HAP-1 (cell line): ENCODE measurements at places on chromosomes 2 and 18.

GRCh38 chr2:170895023-170895757, 33.9 kb upstream of the GORASP2 start:
- DNase-seq: no peak

DNA sequence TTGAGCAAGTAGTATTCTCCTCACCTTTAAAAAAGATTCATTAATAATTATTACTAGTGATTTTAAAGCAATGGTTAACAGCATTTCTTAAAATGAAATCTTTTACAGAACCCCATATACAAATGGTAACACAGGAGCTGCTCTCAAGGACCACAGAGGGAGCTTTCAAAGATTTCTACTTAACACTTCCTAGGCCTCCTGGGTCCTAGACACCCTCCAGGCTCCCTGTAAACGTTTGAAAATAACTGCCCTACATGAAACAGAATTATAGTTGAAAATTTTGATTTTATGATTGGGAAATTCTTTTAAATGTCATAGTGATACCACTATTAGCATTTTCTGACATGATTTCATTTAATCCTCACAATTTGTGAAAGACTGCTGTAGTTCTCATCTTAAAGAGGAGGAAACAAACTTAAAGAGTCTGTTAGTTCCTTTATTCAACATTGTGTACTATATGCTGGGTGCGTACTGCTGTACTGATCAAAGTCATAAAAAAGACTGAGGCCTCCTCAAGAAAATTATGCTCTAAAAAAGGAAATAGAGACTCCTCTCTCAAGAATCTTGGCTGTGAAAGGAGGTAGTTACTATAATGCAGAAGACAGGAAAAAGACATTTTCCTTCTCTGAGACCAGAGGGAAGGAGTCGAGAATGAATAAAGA, 10.6 kb downstream of the CUL3 start:
- DNase-seq: no peak

GRCh38 chr18:75818383-75818782, 390.9 kb upstream of the SMIM21 start:
- no peak for DNase-seq

DNA sequence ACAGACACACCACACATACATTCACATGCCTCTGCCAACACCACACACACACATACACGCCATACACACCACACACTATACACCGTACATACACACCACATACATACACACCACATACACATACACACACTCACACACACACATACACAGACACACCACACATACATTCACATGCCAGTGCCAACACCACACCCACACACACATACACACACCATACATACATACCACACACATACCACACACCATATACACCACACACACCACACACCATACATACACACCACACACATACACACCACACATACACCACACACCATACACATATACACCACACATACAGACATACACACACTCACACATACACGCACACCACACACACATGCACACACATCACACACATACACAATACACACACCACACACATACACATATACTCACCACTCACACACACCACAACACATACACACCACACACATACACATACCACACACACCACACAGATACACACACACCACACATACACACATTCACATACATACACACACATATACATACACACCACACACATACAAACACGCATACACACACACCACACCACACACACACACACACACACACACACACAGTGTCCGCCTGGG, 37.2 kb downstream of the MCFD2 start:
- DNase-seq: no peak

GRCh38 chr18:35470435-35470834, 27.3 kb downstream of the INO80C start:
- DNase-seq: no peak

DNA sequence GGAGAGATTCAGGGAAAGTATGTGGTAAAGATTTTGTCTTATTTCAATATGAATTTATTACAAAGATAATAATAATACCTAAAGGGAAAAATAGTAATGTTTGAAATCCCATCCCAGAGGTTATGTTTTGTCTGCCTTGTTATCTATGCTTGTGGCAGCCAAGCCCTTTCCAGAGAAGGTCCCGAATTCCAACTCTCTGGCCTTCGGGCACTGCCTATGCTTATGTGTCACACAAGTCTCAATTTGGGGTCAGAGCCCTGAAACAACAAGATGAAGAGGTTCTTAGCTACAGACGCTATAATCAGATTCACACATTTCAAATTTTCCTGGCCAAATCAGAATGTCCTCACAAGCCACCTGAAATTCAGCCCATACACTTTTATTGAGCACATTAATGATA, 59.9 kb downstream of the DNER start:
- DNase-seq: no peak

DNA sequence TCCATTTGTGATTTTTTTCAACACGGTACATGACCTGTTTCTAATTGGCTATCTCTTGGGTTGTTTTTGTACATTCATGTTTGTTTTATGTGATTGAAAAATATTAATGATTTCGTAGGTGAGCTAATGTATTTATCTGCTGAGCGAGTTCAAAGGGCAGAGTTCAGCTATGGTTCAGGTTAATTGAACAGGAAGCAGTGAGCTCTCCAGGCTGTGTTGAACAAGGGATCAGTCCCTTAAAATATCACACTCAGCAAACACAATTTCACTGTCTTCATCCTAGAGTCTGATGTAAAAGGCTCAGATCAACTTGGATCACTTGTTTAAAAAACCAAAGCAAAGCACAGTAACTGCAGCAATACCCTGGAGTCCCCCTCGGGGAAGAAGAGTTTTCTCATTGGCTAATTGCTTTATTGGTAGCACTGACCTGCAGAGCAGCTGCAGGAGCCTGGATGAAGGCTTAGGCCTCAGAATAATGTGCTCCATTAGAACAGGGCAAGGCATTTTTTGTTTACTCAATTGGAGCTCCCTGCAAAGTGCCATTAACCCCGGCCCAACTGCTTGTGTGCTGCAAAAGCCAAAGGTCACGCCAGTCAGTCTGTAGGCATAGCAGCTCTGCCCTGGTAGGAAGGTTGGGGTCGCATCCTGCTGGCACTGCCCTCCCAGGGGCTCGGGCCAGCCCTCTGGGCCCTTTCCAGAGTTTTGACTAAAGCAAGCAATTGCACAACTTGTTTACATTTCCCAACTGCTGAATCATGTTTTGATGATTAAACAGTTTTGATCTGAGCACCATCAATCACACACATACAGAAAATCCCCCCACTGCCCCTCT, 10.5 kb downstream of the ONECUT2 start:
- no peak for DNase-seq

DNA sequence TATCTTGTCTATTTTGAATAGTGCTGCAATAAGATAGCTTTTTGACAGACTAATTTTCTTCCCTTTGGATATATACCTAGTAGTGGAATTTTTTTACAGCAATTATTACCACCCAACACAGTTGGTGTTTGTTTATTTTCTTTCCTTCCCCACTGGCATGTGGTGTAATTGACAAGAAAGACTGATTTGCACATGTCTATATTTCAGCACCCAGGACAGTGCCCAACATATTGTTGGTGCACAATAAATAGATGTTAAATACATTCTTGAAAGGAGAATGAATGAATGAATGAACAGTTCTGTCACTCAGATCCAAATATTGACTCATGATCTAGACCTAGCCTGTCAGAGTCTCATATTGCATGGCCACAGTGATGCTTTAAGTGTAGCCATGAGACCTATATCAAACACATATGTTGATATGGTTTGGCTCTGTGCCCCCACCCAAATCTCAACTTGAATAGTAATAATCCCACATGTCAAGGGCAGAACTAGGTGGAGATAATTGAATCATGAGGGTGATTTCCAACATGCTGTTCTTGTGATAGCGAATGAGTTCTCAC, 538.2 kb downstream of the NYAP2 start:
- no peak for DNase-seq

DNA sequence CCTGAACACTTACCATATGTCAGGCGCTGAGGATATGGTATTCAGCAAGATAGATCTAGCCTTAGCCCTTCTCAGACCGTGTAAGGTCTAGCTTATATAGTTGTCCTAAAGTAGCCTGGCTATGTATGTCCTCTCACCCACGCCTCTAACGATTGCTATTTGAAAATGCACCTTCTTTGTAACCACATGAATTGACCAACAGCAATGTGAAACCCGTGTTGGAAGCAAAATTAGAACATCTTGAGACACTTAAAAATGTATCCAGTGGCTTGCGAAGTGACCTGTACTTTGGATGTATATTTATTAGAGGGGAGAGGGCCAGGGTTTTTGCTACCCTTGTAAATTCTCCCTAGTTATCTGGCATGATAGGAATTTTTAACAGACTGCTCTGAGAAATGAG, 860.0 kb upstream of the ZEB2 start:
- DNase-seq: no peak
